ENCODE measurements at places on chromosomes 5 and 9. TPM values are rescaled to one million over a fixed set of nuclear protein-coding genes. Genes with fewer than 3 reads are reported as not detected.

DNA sequence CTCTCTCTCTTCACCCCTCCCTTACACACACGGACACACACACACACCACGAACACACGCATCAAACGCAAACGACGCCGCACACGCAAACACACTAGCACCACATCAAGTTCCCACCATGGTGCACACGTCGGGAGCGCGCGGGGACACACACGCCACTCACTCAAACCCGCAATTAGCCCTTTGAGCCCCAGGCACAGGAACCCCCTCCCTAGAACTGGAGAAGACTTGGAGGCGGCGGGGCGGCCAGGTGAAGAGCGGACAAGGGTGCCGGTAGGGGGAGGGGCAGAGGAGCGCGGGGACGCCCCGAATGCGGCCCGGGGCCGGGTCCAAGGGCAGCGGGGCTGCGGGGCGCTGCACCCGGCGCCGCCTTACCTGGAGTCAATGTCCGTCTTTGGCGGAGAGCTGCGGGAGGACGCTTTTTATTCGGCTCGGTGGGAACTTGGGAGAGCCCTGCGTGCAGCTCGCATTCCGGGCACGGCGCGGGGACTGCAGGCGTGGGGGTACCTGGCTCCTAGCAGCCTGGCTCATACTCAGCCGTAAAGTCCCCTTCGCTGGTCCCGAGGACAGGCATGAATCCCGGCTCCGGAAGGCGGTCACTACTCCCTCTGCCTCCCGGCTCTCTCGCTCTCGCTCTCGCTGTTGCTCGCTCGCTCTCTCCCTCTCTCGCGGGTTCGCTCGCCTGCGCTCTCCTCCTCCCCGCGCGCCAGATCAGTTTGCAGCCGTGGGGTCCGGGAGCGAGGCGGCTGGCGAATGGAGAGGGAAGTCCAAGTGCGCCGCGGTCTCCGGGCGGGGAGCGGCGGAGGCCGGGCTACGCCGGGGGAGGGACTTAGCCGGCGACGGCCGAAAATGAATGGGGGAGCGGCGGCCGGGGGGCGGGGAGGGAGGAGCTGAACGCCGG lies at the start of gene BRINP1:
TSS of gene BRINP1 (minus strand) at position 755 of the 901 bp plus-strand sequence. CDS start 56,080 bp downstream, outside the sequence.
- DNase-seq, result no peak

Gene SLC36A1
- 6.1 TPM for polyA plus RNA-seq

Gene NAIF1
- 10.6 TPM for polyA plus RNA-seq

Gene FBXL7
- 27.1 TPM for polyA plus RNA-seq

GRCh38 chr9:21607576-21607975 lies 125.5 kb upstream of the IFNE start:
- no peak for DNase-seq

GRCh38 chr5:65100911-65101631 lies 332.3 kb downstream of the CWC27 start:
- DNase-seq, result no peak

DNA sequence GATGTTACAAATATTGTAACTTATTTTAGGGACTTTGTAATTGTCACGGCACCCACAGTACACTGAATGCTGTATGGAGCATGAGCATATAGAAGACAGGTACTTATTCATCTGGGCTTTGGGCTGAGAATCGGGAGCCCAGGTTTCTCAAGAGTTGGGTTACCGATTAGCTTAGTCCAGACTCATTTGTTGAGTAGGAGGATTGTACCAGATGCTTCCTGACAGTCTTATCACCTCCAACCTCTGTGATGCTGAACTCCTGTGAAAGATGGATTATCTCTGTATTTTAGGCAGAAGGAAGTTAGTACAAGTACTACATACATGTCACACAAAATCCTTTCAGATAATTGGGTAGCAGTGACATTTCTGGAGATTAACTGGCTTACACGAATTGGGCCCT lies 79.2 kb downstream of the SV2C start:
- no peak for DNase-seq

Gene PCDHGA10
- 5.5 TPM for polyA plus RNA-seq

DNA sequence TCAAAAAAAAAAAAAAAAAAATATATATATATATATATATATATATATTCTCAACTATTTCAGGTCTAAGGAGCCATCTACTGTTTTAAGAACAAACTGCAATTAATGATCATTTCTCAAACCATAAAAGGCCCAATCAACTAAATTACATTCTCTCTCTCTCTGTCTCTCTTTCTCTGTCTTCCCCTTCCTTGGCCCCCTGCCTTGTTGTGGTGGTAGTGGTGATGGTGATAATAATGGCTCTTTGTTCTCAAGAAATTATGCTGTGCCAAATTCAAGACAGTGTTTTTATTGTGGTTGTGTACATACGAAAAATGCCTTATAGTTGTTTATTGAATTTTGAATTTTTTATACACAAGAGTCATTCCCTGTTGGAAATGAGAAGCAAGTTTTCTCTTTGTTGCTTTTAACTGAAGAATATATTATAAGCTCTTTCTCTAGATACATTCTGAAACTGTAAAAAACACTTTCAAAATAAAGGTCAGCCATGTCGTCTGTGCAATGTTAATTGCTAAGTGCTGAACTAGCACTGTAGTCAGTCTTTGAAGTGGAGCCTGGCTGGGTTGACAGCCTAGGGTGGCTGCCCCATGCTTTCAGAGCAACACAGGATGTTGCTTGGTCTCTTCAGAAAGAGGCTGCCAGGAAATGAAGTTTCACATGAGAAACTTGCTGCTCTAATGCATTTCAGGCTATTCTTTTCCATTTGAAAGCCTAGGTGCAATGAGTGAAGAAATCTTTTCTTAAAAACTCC lies 96.0 kb downstream of the HINT1 start:
- peak; percentile 6 for DNase-seq

GRCh38 chr5:1565737-1566734 lies 42.3 kb upstream of the LPCAT1 start:
- no peak for DNase-seq

DNA sequence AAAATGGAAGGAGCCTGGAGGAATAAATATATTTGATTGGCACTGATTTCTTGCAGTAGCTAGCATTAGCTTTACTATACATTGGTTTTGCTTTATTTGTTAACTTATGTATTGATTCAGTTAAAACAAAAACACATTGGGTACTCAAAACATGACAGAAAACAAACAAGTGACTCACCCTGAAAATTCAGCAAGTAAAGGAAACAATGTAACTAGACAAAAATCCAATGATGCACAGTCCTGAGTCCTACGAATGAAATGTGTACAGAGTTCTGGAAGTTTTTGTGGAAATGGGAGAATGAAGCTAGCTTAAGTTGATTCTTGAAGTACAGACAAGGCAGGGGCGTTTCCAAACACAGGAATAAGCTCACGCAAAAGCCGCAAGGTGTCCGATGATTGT lies 175.0 kb downstream of the ELAVL2 start:
- no peak for DNase-seq

DNA sequence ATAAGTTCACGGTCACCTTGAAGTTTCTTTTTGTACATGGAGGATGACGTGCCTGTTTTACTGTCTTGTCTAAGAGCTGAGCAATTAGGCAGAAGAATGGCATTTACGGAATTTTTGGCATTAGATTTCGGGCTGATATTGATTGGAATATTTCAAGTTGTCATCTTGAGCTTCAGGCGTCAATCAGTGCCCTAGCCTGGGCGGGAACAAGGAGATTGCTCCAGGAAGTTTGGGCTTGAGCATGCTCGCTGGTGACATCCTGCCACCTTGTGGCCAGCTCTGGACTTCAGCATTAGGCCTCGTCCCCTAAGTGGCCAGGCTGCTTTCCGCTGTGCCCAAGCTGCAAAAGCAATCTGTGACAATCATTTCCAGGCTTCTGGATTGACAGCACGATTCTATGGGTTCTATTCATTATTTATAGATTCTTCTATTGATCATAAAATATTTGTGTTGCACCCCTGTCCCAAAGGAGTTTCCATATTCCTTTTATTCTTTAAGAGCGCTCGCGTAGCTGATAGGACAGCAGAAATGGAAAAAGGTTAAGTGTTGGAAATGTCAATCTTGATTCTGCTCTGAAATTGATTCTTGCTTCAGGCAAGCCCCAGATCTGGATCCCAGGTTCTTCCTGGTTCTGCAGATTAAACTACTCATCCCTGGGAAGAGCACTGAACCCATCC lies 79.3 kb downstream of the SLC28A3 start:
- DNase-seq, result peak; percentile 70

DNA sequence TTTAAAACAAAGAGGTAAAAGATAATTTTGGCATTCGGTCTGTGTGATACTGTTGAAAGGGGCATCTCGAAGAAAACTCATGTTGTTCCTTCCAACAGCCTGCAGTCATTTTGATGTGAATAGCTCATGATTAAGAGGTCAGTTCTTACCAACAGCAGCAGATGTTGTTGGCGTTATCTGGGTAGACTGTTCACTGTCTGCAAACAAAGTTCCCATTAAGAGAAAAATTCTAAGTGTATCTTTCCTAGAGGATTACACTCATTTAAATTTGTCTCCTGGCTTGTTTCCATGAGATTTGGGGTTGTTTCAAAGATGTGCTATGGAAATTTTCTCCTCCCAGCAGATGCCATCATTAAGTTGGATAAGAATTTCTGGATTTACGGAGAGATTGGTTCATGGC lies 138.2 kb upstream of the RORB start:
- DNase-seq, result no peak

Gene C8G
- polyA plus RNA-seq, result 0.90 TPM

GRCh38 chr5:10578869-10579268 lies 15.0 kb downstream of the ANKRD33B start:
- DNase-seq, result no peak

- no peak for DNase-seq
Measured at GRCh38 chr9:23826120-23826629, at the start of gene ELAVL2. Gene ELAVL2 (minus strand): TSS chr9:23826240. CDS start chr9:23762234, 64,006 bp downstream.

DNA sequence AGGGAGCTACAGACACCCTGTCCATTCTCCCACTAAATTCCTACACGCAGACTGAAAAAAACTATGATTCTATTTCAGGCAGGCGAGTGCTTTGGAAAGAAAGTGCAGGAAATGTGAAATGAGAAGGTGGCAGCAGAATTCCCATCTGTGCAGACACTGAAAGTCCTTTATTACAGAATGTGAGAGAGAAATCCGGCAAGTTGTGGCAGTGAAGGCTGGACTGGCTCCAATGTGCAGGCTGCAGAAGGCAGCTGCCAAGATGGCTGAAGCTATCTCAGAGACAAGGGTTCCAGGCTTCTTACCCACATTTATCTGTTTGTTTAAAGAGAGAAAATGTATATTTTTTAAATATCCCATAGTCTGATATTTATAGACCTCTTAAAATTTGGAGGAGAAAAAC lies 161.8 kb upstream of the VLDLR start:
- DNase-seq, result peak; percentile 18

DNA sequence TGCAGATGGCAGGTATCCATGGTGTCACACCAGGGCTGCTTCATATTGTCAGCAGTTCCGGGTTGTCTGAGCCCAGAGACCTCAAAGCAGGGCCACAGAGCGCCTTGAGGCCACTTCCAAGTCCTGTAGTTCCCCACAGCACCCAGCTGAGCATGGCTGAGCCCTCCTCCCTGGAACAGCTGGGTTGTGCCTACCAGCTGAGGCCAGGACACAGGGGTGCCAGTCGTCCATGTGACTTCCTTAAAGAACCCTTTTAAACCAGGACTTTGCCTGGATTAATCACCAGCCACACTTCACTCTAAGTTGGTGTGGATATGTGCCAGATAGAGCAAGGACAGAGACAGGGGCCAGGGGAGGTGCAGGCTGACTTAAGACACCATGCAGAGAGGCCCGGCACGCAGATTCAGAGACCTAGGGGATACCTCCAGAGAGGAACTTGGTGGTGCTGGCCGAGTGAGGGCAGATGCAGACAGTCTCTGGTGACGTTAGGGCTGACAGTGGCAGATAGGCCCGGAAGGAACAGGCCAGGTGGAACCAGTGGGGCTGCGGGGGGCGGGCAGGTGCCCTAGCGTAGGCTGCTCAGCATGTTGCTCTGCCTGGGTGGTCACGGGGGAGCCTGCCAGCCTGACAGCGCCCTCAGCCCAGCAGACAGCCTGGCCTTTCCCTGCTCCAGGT lies 142.7 kb downstream of the CACNA1B start:
- no peak for DNase-seq

DNA sequence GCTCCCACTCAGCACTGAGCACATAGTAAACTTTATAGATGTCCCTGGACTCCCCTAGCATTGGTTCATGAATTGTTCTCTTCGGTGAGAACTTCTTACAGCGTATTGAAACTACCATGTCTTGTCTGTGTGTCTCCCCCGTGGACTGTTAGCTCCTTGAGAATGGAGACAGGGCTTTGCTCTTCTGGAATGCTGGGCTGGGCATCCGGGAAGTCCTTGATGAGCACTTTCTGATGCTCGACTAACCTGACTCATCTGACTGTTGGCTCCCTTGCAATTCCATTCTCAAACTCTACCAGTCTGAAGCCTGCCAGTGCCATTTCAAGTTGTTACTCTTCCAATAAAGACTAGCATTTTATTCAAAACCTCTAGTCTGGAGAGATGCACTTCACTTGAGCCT lies 15.0 kb upstream of the PFDN1 start:
- DNase-seq, result no peak

DNA sequence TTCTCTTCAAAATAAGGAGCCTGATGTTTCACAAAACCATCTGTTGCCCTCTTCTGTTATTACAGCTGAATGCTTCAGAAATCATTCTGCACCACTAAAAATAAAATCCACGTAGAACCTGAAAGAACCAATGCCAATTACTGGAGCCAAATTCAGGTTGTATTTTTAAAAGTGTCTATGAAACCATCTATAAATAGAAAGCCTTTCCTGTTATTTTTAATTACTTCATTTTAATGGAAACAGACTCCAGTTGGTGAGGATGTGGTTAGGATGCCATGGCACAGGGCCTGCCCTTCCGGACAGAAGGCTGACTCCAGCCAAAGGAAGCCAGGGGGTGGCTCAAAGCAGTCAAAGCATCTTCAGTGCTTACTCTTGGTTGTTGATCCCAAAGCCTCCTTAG lies 119.8 kb downstream of the TENT4A start:
- no peak for DNase-seq

Gene ACO1
- polyA plus RNA-seq, result 28.6 TPM

- DNase-seq, result no peak
Measured at GRCh38 chr5:103461243-103461642, 101.3 kb downstream of the NUDT12 start.

GRCh38 chr9:15369238-15369637 lies 53.4 kb upstream of the SNAPC3 start:
- DNase-seq, result no peak

Gene CXXC5
- polyA plus RNA-seq, result 53.5 TPM

Gene SPATA31D4
- not detected for polyA plus RNA-seq

Gene IL4
- not detected for polyA plus RNA-seq

DNA sequence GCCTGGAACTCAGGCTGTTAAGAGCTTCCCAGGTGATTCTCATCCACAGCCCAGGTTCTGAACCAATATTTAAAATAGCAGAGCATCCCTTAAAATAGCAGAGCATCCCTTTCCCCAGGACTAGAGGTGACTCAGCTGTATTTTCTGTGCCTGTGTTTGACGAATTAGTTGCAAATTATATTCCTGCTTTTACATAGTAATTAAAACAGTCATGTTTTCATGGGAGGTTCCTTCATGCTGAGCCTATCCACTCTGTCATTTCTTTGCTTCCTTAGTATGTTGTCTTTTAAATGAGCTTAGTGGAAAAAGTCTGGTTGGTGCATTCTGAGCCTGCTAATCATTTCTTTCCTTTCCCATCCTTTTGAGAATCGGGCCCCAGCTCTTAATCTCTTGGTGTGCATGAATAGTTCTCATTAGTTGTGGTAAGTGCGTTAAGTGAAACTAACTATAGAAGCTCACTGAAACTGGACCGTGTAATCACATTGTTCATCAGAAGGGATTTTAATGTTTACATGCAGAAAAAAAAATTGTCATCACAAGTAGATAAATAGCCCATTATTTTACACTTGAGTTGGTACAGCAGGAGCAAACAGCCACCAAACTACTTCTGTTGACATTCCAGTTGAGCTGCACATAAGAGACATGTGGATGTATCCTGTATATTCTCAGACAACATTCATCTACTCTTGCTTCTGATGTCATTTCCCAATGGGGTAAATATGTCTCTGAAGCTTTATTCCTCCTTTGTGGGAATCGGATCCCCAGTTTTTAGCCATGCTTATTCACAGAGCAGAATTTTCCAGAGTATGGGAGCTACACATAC lies 596.9 kb upstream of the WWC1 start:
- no peak for DNase-seq
